ENCODE measurements at places on chromosomes 1 and 21.

- DNase-seq: no peak
Observed at GRCh38 chr1:210944252-210944651, 189.7 kb downstream of the KCNH1 start.

DNA sequence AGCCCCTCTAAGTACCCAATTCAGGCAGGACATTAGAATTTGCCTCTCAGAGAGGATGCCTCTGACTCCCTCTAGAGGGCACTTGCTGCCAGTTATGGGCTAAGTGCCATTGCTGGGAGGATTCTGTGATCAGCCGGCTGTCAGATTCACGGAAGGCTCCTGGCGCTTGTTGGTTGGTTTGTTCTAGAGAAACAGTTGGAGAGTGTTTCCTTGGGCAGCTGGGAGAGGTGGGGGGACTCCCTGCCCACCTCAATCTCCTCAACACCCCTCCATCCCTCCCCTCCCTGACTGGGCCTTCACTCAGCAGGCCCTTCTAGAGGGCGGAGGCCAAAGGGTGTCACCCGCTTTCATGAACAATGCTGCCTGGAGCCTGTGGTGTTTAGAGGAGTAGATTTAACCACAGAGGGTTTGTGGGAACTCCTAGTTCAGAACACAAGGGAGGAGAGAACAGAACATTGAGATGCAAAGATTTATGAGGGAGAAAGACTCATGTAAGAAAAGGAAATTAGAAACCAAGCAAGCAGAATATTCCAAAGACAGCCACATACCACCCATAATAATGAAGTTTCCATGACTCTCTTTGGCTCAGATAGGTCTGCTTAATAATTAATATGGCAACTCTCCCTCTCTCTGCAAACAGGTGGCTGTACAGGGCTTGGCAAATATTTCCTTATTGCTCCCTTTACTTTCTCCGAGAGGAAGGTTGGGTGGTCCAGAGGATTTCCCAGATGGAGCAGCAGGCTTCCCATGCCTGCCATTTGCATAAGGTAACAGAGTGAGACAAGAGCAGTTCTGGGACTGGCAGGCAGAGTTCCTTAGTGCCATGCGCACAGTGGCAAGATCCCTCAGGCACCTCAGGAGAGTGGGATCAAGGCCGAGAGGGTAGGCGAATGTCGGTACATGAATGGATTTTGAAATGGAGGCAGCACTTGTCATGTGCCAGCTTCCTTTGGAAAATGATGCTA, 30.0 kb upstream of the ACP6 start:
- DNase-seq: peak; percentile 36

GRCh38 chr21:31530364-31530763, 129.1 kb upstream of the SOD1 start:
- no peak for DNase-seq

DNA sequence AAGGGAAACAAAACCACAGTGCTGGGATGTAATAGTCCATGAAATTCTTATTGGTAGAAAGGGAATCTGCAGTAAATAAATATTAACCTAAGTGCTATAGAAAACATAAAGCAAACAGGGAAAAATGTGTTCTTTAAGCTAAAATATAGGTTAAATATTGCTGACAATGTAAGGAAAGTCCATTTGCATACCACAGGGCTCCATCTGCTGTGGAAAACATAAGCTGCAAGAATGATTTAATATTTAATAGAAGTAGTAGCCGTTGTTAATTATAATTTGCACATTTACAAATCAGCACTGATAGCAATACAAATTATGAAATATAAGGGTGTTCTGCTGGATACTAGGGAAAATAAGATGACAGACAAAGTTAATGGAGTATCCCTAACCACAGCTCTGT, 444.9 kb upstream of the PKN2 start:
- DNase-seq: no peak

DNA sequence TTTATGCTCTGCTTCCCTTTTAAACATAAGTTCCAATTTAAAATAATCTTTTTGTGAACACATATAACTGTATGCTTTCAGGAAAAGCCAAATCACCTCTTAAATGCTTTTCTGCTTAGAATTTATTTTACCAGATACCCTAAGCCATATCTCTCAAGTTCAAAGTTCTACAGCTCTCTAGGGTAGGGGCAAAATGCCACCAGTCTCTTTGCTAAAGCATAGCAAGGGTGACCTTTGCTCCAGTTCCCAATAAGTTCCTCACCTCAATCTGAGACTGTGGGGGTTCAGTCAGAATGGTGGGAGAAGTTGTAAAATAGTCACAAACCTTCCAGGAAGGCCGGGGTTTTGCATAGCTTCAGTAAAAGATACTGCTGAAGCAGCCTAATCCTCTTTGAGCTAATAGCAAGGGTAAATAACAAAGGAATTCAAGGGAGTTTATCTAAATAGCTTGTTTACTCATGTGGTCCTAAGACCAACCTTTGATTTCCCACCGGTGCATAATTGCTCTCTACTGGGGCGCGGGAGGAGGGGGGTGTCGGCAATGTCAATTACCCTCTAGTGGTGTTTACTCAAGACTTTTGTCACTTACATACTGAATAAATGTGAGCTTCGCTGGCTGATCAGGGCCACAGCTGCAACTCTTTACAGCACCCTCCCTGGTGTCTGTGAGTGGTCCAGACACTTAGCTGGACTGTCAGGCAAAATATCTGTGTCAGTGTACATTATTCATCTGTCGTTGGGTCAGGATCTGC, 1376.2 kb downstream of the NCAM2 start:
- DNase-seq: no peak

DNA sequence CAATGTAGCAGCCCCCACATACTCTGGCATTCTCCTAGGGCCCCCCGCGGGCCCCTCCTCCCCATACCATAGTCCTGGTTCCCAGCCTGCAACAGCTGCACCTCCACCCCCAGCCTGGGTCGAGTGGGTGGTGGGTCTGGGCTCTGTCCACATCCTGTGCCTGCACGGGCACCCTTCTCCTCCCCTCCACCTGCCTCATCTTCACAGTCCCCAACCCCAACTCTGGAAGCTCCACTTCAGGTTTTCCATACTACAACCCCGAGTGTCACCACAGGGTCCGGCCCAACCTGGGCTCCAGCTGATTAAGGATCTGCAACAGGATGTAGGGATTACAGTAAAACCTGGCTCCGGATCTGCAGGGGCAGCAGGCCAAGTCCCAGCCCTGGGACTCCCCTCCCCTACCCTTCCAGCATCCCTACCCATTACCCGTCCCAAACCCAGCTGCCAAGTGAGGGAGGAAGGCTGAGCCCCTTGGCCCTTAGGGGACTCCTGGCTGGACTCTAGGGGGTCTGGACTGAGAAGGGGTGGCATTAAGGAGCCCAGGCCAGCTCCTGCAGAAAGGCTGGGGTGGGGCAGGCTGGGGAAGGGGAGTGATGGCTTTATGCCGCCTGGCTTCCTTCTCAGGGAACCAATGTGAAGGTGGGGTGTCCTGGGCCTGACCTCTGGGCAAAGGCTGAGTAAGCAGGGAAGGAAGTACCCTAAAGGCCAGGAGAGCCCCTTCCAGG, 116.8 kb downstream of the CASZ1 start:
- DNase-seq: no peak

GRCh38 chr1:19115082-19115808, 94.8 kb downstream of the UBR4 start:
- no peak for DNase-seq

- DNase-seq: no peak
Observed at GRCh38 chr1:86825319-86825718, 88.6 kb downstream of the SELENOF start.

GRCh38 chr1:234408757-234409156, 35.5 kb downstream of the COA6 start:
- DNase-seq: peak; percentile 53

DNA sequence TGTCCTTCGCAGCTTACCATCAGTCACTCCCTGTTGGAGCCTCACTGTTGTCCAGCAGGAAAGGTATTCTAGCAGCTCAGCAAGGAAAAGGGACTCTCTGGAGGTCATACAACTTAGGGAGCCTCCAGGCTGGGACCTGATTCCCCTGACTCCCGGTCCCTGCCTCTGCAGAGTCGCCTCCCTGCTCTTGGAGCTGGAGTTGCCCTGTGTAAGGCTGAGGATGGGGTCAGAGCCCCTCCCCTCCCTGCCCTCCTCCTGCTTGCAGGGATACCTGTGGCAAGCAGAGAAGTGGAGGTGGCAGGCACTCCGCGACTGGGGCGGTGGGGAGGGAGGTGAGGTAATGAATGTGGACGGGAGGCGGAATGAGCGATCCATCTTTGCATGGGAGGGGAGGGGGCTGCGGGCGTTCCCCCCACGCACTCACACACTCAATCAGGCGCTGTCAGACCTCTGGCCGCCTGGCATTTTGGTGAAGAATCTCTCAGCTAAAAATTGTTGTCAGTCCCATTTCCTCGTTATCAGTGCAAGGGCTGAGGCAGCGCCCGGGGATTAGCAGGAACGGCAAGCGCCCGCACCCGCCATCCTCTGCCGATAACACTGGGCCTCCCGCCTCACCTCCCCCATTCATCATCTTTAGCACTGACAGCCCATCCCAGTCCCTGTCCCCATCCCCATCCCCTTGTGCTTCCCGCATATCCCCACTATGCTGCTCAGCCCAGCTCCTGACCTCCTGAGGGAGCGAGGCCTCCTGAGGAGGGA, 64.3 kb downstream of the TMEM53 start:
- no peak for DNase-seq

GRCh38 chr1:203520315-203520714, 26.4 kb downstream of the OPTC start:
- no peak for DNase-seq

DNA sequence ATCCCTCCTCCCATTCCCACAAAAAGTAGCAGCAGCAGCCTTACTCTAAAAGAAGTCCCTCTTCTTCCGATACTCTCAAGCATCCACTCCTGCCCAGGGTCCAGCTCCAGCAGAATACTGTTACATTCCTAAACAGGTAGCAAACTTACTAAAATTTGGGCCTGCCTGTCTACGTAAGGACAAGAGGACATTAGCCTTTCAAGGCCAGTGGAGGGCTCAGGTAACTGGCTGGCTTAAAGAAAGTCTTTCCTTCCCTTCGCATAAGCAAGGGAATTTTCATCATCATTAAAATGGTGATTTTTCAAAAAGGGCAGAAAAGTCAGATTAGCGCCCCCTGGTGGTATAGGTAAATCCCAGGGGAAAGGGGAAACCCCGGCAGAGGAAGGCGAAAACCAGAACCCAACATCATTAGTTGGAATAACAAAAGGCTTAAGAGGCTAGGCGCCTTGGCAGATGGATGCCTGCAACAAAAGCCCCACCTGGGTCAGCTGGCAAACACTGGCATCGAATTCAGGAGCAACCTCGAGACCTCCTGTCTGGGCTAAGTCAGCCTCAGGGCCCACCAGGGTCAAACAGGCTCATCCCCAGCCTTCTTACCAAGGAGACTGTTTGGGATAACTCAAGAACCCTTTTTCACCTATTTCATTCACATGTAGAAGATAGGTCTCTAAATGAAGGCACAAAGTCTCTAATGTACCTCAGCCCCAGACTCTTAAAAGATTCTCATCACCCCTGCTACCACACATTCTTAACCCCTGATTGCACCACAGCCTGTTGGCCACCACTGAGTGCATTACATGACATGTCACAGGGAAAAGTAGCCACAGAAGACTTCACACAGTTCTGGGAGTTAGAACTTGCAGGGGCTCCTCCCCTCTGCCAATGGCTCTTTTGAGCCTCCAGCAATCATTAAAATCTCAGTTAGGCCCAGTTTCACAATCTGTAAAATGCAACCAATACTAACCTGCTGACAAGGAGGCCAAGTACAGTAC, 36.7 kb downstream of the ERI3 start:
- DNase-seq: peak; percentile 49

DNA sequence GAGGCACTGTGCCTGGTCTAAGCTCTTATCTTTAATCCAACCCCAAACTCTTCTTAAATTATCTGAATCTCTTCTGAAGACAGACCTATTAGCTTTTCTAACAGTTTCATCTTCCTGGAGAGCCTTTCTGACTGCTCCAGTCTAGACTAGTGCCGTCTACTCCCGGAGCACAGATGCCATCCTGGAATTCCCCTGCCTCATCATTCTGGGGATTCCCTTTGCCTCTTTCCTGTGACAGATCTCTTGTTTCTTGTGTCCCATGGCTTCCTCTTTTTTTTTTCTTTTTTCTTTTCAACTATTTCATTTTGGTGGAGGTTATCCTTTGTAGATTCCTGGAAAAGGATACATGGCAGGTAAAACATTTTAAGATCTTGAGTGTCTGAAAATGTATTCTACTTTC, 11.7 kb downstream of the SEMA4A start:
- no peak for DNase-seq

DNA sequence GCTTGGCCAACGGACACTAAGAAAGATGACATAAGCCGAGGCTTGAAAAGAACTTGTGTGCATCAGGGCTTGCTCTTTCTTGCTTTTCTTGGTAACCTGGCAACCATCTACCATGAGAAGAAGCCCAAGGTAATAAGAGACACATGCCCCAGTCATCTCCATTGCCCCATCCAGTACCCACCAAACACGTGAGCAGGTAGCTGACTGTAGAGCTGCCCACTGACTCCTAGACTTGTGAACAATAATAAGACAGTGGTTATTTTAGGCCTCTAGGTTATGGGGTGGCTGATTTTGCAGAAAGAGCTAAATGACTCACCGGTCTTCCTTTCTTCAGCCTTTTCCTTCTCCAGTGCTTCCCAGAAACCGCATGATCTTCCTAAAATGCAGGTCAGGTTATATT, 105.0 kb upstream of the JUN start:
- no peak for DNase-seq

DNA sequence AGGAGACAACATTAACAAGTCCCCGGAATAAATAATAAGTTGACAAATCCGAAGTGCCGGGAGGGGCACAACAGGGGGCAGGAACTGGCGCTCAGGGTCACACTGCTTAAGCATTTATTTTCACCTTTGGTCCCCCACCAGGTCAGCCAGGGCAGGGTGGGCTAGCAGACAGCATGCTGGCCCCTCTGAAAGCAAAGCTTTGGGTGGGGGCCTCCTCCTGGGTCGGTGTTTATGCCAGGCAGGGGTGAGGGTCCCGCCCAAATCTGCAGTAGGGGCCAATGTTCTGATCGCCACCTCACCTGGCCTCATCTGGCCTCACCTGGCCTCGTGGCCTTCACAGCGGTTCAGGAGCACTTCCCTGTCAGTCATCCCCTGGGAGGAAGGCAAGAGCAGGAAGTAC, 8.2 kb upstream of the FAM131C start:
- DNase-seq: no peak

DNA sequence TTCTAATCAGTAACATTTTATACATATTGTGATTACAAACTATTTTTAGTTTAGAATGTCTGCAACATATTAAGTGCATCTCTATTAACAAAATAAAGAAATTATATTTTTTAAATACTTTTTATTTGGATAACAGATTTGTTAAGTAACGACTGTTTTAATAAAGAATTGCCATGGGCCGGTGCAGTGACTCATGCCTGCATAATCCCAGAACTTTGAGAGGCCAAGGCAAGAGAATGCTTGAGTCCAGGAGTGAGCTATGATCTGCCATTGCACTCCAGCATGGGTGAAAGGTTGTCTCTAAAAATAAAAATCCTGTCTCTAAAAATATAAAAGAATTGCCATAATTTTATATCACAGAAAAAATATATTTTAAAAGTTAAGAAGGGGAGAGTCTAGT, 4.1 kb downstream of the LRRIQ3 start:
- DNase-seq: no peak

GRCh38 chr1:50348449-50349241, 74.6 kb downstream of the DMRTA2 start:
- peak; percentile 15 for DNase-seq
